ENCODE measurements at places on chromosomes 2 and 18. TPM values are rescaled to one million over a fixed set of nuclear protein-coding genes. Genes with fewer than 3 reads are reported as not detected.
A peak's percentile ranks its signal among the peaks of the same experiment; 100 is the strongest.

GRCh38 chr18:53152476-53152875 lies 812.5 kb downstream of the DCC start:
- DNase-seq: no peak

DNA sequence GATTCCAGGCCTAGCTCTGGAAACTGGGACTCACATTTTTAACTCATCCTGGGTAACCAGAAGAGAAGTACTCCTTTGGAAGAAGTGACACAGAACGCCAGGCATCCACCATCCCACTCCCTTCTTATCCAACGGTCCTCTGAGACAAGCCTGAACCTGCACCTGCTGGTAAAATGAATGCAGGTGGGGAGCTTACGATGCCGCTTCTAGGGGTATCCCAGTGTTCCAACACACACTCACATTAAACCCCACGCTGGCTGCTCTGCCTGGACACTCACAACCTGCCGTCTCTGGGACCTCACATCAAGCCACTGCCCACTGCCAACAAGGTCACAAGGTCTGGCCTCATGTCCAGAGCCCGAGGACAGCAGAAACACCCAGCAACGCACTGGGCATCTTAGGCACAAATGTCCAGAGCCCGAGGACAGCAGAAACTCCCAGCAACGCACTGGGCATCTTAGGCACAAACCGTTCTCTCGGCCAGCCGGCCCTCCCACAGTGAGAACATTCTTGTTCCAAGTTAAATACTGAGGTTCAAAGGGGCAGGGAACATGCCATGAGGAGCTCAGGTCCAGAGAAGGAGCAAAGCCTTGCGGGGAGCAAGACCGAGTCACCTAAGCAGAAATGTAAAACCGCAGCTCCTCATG lies 9.9 kb downstream of the SLC66A2 start:
- DNase-seq: peak; percentile 28

DNA sequence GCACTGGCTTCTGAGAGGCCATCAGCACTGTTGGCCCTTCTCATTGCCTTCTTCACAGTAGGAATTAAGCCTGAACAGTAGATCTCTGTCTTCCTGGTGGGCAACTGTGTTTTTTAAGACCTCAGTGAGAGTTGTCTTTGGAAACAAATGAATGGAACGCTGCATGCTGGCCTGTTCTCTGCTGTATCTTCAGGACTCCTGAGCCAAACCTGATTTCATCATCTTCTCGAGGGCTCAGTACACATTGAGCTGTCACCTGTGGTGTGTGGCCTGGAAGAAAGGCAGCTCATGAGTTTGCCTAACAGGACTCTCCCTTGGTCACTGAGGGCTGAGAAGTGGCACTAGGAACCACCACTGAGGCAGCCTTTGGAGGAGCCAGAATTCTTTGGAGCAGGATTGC lies 39.7 kb downstream of the SH3RF3 start:
- DNase-seq: no peak

DNA sequence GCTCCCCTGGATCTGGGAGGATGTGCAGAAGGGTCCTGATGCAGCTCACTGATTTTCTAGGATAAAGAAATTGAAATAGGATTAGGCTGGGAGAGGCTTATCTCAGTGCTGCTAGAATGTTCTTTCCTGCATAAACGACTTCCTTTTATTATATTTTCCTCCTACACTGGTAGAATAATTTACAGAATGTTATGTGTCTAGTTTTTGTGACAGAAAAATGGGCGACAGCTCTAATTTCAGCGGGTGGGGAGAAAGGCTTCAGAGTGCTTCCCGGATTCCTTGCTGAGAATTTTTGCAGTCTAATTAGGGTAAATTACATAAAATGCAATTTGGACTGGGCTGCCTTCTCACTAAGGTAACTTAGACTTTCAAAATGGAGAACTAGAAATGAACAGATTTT lies 66.2 kb downstream of the SKA1 start:
- no peak for DNase-seq

DNA sequence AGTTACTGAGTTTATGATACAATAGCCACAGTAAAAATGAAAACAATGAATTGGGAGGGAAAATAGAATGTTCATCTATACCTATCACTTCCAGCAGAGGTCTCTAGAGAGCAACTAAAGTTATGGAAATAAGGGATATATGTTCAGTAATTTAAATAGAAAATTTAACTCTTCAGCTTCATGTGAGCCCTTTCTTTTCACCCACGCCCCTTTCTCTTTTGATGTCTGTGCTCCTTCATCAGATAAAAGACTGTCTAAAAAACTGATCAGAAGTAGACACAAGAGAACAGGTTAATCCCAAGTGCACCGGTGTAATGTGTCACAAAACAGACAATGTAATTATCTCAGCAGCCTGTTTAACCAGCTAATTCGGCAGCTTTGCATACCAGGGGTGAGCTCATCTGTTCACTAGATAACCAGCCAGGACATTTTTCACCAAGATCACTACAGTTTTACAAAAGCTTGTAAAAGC lies 238.5 kb upstream of the ERBB4 start:
- peak; percentile 59 for DNase-seq

DNA sequence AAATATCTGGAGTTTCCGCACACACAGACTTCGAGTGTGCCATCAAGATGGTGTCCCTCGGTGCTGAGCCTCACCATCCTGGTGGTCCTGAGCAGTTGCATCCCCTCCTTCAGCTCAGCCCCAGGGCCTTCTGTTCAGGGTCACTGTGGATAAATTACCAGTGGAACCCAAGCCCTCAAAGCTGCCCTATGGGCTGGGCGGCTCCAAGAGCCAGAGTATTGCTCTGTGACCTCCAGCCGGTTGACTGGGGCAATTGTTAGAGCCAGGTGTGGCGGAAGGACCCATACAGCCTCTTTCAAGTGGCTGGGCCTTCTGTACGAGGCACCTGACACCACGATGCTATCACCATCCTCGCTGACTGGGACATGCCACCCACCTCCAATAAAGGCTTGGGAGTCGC lies 215.5 kb downstream of the GBX2 start:
- DNase-seq: no peak

GRCh38 chr18:36411745-36412168 lies 114.2 kb downstream of the FHOD3 start:
- DNase-seq: peak; percentile 47

DNA sequence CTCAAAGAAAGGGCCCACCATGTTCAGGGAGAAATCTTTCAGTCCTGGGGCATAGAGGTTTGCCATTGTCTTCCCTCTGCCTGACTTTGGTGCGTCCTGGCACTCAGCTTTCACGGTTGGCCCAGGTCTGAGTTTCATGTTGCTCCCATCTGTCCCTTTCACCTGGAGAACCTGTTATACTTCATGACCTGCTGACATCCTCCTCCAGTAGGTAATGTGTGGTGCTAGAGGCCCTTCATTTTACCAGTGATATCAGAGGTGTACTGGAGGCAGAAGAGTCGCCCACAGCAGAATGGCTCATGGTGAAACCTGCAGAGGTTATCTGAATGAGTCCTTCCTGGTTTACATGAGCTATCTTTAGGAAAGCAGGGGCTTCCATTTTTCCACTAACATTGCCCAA lies 128.8 kb upstream of the DLX2 start:
- no peak for DNase-seq

- DNase-seq: no peak
These were observed 287.6 kb downstream of the SOCS6 start for GRCh38 chr18:70576276-70577022.

DNA sequence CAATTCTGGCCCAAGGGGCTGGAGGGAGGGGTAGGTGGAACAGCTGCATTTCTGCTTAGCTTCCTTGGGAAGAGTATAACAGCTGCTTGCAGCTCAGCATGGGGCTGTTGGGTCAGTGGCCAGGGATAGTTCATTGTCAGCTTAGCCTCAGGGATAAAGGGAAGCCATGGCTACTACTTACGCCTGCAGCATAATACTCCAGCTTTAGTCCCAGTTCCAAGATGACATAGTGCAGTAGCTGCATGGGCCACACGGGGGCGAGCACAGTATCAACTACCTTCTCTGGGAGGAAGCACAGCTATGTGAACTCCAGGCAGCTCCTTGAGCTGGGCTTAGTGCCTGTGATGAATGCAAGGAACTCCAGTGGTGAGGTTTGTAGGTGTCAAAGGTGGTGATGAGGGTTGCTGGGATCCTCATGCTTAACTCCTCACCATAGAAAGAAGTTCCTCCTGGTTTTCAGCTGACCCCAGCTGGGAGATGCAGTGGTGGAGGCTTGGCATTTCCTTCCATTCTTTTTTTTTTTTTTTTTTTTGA lies 35.4 kb upstream of the RHOB start:
- peak; percentile 79 for DNase-seq

PKDCC gene
- total RNA-seq: 0.79 TPM

MRO gene
- not detected for total RNA-seq

ST8SIA5 gene
- not detected for total RNA-seq

SLC8A1 gene
- 3.7 TPM for total RNA-seq

OSR1 gene
- total RNA-seq: 1.7 TPM

IL18R1 gene
- 5.3 TPM for total RNA-seq
